ENCODE measurements at places on chromosomes 11 and 22.

GRCh38 chr11:13276454-13276831, 1.1 kb upstream of the BMAL1 start:
- no peak for DNase-seq

GRCh38 chr11:123494195-123495050, 64.4 kb downstream of the GRAMD1B start:
- no peak for DNase-seq

DNA sequence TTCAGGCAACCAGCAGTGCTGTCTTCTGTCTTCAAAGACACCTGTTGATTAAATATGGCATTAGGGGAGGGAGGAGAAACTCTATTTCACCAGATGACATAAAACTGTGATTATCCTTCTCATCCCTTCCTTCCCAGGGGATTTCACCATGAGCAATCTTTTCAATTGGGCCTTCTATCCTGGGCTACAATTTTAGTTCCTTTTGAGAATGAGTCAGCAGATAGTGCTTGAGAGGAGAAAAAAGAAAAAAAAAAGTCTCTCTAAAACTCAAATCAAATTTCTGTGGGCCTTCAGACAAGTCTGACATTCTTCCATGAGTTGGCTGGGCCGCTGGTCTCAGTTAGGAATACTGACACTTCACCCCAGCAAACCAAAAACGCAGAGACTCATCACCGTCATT, 7.2 kb downstream of the FLI1 start:
- DNase-seq, result no peak

DNA sequence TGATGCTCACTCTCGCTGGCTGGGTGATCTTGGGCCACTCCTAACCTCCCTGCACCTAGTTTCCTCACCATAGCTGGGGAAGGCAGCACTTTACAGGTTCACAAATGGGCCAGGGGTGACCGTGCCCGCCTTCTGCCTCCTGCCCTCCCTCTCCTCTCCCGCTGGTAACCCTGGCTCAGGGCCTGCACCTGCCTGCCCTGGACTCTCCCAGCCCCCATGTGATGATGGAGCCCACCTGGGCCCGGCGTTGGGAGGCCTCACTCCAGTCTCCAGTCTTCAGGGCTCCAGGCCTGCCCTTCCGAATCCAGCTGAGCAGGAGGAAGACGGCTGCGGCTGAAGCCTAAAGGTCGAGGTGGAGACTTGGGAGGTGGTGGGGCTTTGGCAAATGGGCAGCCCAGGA, 152.9 kb downstream of the CACNA1I start:
- no peak for DNase-seq

GRCh38 chr22:24474221-24474620, 20.9 kb upstream of the UPB1 start:
- DNase-seq, result no peak
